ENCODE measurements at places on chromosomes 4 and X.

DNA sequence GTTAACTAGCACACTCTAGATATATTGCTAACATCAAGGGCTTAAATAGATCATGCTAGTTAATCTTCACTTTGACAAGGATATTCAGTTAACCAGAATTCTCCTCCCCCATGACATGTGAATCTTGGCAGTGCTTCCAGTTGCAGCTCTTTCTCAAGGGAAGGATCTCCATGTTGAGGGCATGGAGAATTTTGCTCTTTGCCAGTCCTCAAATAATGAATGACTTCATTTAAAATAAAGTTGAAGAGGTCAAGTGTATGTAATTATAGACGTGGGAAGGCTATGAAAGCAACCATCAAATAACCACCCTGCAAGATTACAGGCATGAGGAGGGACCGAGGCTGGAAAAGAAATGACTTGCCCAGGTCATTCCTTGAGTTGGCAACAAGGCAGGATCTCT is 87.3 kb upstream of the CPEB2 start:
- no peak for DNase-seq

DNA sequence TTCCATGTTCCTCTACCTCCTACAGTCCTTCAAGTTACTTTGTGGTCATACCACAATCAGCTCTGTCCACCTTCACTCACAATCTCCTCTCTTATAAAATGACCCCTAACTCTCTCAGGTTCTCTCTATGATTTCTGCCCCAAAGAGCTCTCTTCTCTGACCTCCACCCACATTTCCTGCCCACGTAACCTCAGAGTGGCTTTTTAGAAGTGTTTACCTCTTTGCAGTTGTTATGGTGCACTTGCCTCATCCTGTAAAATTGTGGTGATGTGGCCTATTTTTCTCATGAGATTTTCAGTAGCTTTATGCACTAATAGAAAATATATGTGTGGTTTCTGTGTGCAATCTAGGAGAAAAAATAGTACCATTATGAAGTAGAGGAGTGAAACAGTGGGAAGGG is 215.8 kb downstream of the PACRGL start:
- DNase-seq, result no peak

DNA sequence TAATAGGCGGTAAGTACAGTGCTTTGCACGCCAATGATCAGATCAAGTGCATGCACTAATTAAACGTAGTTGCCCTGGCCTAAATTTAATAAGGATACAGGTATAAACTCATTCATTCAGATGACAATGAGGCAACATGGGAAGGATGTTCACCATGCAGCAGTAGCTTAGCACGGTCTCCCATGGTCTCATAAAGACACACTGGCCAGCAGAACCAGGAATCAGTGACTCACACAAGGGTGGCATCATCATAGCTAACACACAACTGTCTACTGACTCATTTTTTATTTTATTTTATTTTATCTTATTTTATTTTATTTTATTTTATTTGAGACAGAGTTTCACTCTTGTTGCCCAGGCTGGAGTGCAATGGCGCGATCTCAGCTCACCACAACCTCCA is 42.7 kb downstream of the TMEM156 start:
- DNase-seq, result peak; percentile 74

DNA sequence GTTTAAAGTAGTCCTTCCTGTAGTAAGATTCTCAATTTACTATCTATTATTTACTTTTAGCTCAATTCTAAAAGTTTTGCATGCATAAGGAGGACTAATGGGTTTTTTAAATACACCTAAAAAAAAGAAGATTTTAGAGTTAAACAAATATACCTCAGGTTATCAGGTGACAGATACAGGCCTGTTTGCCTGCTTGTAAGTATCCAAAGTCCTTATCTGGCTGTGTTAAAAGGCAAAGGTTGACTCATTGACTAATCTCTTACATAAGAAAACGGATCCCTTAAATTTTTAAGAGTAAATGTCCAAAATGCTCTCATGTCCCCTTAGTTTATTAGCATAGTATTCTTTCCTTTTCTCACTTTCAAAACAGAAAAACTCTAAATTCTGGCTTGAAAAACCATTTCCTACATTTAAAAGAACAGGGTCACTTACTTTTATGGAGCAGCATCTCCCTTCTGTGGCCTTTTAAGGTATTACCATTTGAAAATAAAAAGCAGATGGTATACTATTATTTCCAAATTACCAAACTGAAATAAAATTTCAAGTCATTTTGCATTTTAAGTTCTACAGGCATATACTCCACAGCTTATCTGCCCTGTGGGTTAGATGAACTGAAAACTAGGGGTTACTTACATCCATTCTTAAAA is 4.5 kb downstream of the CBR4 start:
- no peak for DNase-seq

- peak; percentile 5 for DNase-seq
These were observed 483 bp downstream of the USP27X start for GRCh38 chrX:49879656-49880277.

DNA sequence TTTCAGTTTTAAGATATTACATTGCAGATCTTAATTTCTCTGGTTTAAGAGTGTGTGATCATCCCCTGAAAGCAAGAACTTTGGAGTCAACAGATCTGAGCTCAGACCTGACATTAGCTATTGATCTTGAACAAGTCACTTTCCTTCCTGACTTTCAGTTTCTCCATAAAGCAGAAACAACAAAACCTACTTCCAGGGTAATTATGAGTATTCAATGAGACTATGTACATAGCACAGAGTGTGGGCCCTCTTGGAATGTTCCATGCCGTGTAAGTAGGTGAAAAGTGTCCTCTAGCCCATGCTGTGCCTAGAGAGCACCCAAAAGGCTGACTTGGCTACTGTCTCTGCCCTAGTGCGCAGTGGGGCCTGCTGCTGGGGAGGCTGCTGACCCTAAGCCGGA is 188.0 kb upstream of the RPL34 start:
- DNase-seq, result no peak

DNA sequence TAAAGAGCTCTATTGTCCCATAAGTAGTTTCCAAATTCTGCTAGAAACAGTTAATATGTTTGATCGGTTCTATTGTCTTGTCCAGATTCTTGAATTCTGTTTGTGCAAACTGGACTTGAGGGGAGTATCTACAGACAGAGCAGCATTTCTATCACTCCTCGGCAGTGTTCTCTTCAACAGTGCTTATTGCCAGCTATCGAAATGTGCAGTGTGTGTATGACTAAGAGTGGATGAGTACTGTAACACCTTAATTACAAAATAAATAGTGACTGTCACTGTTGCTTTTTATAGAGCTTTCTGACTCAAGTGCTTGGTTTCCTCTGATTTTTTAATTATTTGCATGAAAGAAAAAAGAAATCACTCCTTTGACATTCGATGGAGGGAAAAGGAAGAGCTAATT is 274.6 kb downstream of the RPA4 start:
- no peak for DNase-seq

DNA sequence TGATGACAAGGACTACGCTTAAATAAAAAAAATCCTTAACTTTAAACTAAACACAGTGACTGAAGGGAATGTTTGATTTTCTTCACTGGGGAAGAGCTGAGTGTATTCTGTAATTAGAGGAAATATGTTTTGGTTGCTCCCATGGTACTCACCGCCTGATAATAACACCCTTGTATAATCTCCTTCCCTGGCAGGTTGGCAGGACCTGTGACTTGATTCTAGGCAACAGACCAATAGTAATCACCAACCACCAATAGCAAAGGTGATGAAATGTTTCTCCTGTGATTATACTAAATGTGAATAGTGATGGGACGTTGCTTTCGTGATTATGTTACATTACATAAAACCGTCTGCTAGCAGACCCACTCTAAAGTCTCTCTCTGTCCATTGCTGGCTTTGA is 536.8 kb upstream of the CPEB2 start:
- no peak for DNase-seq

GRCh38 chrX:147958291-147958690 is 22.8 kb upstream of the FMR1NB start:
- DNase-seq, result peak; percentile 46
